ENCODE measurements at places on chromosomes 4 and X. TPM values are rescaled to one million over a fixed set of nuclear protein-coding genes. Genes with fewer than 3 reads are reported as not detected.

GRCh38 chr4:106320235-106320634, 3.9 kb downstream of the AIMP1 start:
- DNase-seq, result no peak

GRCh38 chr4:163484906-163485305, 9.6 kb upstream of the TMA16 start:
- no peak for DNase-seq

- DNase-seq, result no peak
Measured at GRCh38 chr4:153038623-153039311, 102.6 kb downstream of the FHDC1 start.

Gene LYAR
- 18.0 TPM for total RNA-seq

Gene H2BW2
- total RNA-seq, result not detected

Gene WDR17
- 5.6 TPM for total RNA-seq

DNA sequence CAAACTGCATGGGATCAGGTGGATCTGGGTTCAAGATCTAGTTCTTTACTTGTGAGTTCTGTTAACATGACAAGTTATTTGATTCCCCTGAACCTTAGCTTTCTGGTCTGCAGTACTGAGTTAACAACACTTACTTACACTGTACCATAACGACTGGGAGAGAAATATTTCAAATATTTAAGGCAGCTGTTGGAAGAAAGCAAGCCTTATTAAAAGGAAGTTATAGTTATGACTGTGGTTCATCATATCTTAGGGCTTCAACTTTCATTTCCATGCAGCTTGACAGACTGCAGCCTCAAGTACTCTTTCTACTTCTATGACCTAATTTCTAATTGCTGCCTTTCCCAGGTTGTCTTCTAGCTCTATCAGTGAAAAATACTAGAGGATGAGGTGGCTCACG, 40.0 kb upstream of the PDGFRA start:
- no peak for DNase-seq

Gene BGN
- total RNA-seq, result 157 TPM

DNA sequence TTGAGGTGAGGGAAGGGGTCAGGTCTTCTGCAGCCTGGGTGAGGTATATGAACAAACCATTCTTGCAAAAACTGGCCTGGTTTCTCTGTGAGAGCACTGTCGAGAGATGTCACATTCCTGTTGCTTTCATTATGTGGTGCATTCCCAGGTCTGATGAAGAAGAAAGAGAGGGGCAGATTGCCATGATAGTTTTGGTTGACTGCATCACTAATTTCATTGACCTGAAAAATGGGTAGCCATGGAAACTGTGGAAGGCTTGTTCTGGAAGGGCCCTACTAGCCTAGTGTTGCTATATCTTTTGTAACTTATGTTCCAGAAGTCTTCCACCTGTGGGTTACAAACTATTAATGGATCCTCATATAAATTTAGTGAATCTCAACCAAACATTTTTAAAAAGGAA, 32.9 kb upstream of the CYBB start:
- no peak for DNase-seq

GRCh38 chr4:56360071-56360470, 27.2 kb downstream of the AASDH start:
- no peak for DNase-seq

GRCh38 chrX:11450354-11450753, 157.1 kb downstream of the AMELX start:
- no peak for DNase-seq

Gene FGFR3
- 34.2 TPM for total RNA-seq

GRCh38 chr4:10117359-10118047, 904 bp upstream of the WDR1 start:
- no peak for DNase-seq

Gene KCNIP4
- total RNA-seq, result not detected

- no peak for DNase-seq
Measured at GRCh38 chr4:113840861-113841260, 79.3 kb upstream of the CAMK2D start.

DNA sequence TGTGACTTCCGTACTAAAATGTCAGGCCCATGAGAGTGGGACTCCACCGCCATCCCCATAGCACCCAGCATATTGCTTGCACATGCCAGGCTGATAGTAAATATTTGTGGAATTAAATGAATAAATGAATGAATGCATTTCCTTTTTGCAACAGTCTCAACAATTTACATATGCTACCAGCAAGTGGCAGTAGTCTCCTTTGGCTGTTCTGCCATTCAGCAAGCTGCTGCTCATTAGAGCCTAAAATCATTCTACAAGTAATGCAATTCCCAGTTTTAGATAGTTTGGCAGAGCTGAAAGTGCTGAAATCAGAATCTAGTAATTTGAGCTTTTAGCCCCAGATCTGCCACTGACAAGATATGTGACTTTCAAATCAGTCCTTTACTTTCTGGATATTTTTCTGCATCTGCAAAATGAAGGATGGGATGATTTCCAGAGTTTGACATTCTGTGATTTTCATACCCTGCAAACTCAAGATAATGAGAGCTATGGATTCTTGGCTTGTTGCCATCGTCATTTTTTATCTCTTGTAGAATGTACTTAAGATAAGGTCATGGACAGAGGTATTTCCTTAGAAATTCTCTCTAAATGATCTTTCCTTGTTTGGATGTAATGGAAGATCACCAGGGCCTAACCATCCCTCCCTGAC, 35.7 kb upstream of the INTS6L start:
- DNase-seq, result no peak

DNA sequence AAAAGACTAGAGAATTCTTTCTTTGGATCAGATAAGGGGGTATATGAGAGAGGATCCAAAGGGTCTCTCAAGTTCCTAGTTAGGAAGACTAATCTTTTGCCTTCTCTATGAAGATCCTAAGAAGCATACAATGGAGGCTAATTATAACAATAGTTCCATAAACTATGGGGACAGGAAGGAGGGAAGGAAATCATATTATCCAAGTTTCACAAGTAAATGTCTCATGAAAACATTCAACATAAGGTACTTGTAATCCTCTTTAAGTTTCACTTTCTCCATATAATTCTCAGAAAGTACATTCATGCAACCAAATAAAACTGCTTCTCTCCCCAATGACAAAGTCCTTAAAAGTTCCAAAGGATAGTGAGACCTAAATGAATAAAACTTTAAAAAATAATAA, 27.1 kb downstream of the STX18 start:
- DNase-seq, result no peak

GRCh38 chr4:30763321-30763727, 43.2 kb downstream of the PCDH7 start:
- no peak for DNase-seq

GRCh38 chrX:154030715-154031305, 11.1 kb upstream of the IRAK1 start:
- DNase-seq, result no peak

DNA sequence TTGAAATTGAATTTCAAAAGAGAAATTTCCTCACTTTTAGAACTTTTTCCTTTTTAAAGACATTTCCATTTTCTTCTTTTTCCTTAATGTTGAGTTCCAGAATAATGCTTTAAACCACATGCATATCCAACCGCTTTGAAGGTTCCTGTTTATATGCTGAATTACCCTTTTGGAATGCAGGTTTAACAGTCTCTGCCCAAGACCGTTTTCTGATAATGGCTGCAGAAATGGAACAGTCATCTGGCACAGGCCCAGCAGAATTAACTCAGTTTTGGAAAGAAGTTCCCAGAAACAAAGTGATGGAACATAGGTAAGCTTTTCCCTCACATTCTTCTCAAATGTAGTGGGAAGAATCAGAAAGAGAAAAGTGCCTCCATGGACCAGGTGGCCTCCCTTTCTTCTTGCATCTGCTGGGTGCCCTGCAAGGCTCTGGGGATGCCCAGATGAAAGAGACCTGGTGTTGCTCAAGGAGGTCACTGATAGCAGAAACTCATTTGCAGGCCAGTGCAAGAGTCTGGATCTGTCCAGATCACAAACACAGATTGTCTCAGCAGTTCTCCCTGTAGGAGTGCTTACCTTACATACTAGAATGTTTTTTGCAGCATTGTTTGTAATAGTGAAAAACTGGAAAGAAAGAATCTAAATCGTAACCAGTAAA, 42.9 kb downstream of the MOSPD2 start:
- no peak for DNase-seq

Gene OPHN1
- total RNA-seq, result 10.7 TPM

Gene RPS6KA6
- 1.9 TPM for total RNA-seq

DNA sequence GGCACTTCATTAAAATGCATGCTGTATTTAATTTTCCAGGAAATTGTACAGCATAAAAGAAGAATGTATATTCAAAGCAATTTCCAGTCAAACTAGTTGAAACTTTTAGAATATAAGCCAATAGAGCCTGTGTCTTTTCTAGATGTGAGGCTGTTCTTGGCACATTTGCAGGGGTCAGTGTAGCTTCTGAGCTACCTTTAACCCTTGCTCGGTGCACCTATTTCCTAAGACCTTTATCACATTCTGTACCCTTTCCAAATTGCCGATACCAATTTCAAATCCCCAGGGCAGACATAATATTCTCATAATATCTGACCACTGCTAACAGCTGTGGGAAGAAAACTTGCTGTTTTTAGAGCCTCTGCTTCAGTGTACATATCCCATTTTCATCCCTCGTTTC, 43.2 kb downstream of the DCAF8L2 start:
- no peak for DNase-seq

DNA sequence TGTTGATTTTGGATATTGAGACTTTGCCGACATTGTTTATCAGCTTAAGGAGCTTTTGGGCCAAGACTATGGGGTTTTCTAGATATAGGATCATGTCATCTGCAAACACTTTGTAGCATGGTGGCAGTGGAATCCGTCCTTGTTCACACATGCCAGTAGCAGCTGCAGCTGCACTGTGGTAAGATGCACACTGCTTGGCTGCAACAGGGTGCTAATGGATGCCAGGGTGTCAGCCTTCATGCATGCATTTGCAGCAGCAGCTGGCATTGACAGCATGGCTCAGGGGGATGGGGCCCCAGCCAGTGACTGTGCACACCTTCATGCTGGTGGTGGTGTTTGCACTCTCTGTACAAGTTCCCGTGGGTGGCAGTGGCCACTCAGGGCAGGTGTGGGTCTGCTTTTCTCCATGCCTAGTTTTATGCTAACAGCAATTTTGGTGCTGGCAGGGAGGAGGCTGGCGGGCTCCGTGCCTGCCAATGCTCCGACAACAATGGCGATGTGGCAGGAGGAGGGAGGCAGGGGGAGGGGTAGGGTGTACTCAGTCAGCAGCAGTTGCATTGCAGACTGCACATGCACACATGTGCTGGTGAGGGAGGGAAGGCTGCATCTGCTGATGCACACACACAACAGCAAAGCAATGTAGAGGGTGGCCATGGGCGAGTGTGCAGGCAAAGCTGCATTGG, 37.5 kb downstream of the BEX3 start:
- no peak for DNase-seq

DNA sequence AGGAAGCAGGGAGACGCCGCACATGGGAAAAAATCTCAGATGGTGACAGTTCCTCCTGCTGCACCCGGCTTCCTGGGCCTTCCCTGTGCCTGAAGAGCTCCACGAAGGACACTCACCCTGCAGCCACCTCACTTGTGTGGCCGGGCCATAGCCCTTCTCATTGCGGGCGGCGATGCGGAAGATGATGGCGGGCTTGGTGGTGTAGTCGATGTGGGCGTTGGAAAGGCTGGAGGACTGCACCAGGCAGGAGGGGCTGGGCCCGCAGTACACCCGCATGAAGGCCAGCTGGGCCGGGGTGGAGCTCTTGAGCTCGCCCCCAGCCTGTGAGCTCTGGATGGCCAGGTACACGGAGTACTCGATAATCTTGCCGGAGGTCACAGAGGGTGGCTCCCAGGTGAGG, 5.7 kb upstream of the RENBP start:
- DNase-seq, result no peak

Gene UBL4A
- 34.0 TPM for total RNA-seq

Gene BTC
- total RNA-seq, result 2.9 TPM

- no peak for DNase-seq
Measured at GRCh38 chr4:174005422-174005821, 278.0 kb downstream of the FBXO8 start.

GRCh38 chrX:42704454-42704853, 73.5 kb downstream of the PPP1R2C start:
- no peak for DNase-seq

DNA sequence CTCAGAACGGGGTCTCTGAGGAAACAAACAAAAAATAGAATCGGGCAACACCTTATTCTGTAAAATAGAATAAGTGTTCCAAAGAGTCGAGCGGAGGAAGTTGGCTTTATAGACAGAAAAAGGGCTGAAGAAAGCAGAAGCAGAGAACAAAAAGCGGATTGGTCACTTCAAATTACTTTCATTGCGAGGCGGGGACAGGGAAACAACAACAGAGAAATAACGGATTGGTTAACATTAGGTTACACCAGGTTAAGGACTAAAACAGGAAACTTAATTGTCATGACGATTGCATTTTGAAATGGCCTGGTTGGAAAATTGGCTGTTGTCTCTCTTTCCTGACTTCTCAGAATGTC, 433 bp upstream of the COQ2 start:
- no peak for DNase-seq

Gene PALLD
- total RNA-seq, result 91.9 TPM

GRCh38 chr4:128601991-128602695, 207.4 kb upstream of the JADE1 start:
- no peak for DNase-seq

Measured in lower lobe of right lung (tissue), 2 donors.